A549 treated with dexamethasone at 1 μM for 4 hours (cell line): ENCODE measurements at places on chromosomes 6 and 20. TPM values are rescaled to one million over a fixed set of nuclear protein-coding genes. Genes with fewer than 3 reads are reported as not detected.

EGFL8 gene
- 0.70 to 2.2 TPM (median 1.5 TPM) in 5 replicates for total RNA-seq

MYH7B gene
- total RNA-seq = 0.03 to 0.18 TPM (median 0.16 TPM) in 5 replicates

MLN gene
- total RNA-seq = not detected in 5 replicates

LINC00237 gene
- total RNA-seq = not detected in 5 replicates
